ENCODE measurements at places on chromosomes 2 and 18. TPM values are rescaled to one million over a fixed set of nuclear protein-coding genes. Genes with fewer than 3 reads are reported as not detected.
A peak's percentile ranks its signal among the peaks of the same experiment; 100 is the strongest.

The ACVR1C gene
- not detected for total RNA-seq

The SLC5A7 gene
- not detected for total RNA-seq

The LIPG gene
- total RNA-seq = 92.0 TPM

The MC5R gene
- total RNA-seq = not detected

The FAM237A gene
- not detected for total RNA-seq

- DNase-seq = no peak
Measured at GRCh38 chr2:128477026-128477820, 158.6 kb upstream of the HS6ST1 start.

GRCh38 chr2:201888426-201888800 is 82.1 kb downstream of the CDK15 start:
- DNase-seq = no peak

GRCh38 chr18:78073275-78073674 is 823.6 kb downstream of the GALR1 start:
- no peak for DNase-seq

- no peak for DNase-seq
Measured at GRCh38 chr18:51537487-51537886, 340.0 kb upstream of the MEX3C start.

DNA sequence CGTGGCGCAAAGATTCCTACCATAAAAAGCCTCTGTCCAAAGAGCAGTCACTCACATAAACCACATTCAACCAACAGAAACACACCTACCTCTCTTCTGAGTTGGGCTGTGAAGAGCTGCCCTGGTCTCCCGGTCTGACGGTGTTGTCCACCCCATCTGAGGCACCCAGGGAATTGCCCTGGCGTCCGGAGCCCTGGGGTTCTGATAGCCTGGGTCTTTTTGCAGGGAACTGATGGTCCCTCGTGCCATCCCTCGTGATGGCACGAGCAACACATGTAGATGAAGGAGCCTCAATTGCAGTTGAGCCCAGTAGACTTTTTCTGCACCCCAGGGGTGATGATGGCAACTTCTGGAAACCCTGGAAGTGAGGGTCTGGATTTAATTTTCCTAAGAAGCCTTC is 13.8 kb downstream of the HJURP start:
- DNase-seq = no peak

DNA sequence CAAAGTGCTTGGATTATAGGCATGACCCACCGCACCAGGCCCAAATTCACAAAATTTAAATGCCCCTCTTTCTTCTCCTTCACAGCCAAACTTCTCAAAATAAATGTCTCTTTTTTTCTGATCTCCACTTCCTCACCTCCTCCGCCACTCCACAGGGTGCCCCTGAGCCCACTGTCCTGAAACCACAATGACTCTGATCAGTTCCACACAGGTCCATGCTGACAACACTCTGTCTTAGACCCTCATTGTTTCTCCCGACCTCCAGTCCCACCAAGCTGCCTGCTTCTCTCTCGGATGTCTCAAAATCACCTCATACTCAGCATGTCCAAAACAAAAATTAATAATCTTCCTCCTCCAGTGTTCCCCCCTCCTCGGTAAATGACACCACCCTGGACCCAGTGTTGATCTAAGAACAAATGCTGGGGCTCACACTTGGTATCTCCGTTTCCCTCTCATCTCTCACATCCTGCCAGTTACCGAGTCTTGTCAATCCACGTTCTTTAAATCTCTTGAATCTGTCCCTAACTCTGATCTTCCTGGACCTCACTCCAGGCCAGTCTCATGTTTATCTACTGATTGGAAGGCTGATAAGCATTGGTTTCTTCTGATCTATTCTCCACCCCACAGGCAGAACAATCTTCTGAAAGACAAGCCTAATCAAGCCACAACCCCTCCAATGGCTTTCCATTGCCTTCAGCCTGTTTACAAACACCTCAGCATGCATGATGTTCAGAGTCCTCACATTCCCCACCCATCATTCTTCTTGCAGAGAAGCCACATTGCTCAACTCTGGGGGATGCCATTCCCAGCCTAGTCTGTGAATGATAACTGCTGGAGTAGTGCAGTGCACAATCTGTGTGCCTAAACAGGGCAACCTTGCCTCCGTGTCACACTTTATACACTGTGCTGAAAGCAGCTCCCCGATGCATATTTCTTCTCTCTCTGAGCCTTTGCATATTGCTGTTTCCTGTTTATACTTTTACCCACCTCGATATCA is 12.4 kb upstream of the ANKRD44 start:
- no peak for DNase-seq

DNA sequence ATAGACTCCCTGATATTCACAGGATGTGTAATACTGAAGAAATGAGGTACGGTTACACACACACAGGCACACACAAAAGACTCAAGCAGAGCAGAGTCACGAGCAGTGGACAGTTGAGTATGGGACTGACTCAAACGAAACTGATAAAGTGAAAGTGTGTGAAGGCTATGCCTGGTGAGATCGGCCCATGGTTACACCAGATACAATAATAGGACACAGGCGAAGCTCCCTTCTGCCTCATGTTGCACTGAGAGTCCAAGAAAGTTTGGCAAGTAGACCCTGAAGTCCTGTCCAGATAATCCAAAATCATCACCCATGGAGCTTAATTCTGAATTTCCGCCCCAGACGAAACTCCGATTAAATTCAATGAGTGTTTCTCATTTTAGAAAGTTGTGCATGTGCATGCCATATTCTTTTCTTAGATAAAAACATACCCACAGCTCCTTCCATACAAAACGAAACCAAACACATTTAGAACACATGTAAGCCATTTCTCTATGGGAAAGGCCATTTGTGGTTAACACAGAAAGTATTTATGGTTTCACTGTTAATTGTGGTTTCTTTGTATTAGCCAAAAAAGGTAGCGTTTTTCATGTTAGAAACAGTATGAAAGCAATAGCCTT is 567.6 kb downstream of the PLCL1 start:
- DNase-seq = no peak

DNA sequence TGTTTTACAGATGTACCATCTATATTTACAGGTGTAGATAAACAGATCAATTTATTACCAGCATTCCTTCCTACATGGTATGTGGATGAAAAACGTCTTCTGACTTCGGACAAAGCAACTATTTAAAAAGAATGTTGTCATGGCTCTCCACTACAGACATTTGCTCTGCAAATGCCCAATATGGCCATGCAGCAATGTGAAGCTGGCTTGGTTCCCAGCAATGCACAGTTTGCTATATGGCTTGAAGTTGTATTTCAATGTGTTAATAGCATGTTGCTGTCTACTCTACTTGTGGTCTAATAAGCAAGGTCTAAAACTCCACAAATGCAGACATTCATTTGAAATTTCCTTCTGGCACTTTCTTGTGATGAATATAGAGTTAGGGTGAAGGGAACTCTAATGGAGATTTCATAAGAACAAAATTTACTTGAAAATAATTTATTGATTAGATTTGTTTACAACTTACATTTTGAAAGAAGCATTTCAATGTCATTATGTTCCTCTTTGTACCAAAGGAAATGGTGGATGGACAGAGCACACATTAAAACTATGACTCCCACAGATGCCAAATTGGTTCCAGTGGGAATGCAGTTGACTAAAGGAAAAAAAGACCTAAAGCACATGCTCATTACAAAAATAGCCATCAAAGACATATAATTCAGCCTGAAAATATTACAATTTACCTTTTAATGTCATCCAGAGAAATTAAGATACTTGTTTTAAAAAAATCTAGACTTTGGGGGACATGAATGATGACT is 234.0 kb downstream of the DYM start:
- no peak for DNase-seq

- no peak for DNase-seq
Measured at GRCh38 chr2:162072976-162073887, 783 bp downstream of the DPP4 start.

- no peak for DNase-seq
Measured at GRCh38 chr2:182553483-182553882, 126.6 kb upstream of the PDE1A start.

- peak; percentile 81 for DNase-seq
Measured at GRCh38 chr2:18413676-18414396, 146.6 kb downstream of the RDH14 start.

GRCh38 chr2:29755829-29756228 is 165.6 kb downstream of the ALK start:
- DNase-seq = no peak

- no peak for DNase-seq
Measured at GRCh38 chr2:127418300-127419111, at the start of gene PROC. TSS of gene PROC (plus strand) at chr2:127418427. CDS start at chr2:127419943, 1,516 bp downstream.

DNA sequence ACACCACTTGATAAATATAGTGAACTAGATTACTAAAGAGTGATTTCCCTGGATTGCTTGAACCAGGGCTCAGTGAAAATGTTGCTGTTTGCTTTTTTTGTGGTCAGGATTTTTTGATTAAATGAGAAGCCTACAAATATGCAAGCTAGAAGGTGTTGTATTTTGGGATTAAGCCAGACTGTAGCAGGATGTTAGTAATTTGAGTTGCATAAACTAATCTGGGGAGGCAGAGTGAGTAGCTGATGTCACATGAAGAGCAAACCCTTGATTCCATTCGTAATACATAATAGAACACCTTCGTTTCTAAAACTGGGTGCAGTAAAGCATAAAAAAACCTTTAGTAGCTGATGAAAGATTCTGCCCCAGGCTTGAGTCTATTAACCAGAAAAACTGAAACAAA is 32.0 kb downstream of the NEDD4L start:
- DNase-seq = no peak
